Central memory CD4-positive, alpha-beta T cell (primary cell): ENCODE measurements at places on chromosomes 2 and 18.

DNA sequence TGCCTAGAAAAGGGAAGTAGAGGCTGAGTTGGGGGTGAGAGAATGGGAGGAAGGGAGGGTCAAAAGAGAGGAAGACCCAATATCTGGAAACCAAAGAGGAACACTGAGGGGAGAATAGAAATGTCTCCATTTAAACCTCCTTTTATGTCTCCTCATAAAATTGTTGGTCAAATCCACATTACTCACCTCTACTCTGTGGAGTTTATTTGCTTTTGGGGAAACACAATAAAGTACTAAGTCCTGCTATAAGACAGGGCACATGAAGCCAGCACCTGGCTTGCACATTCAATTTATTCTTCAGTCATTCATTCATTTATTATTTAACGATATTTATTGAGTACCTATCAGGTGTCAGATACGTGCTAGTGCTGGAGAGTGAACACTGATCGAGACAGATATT is 60.3 kb upstream of the NFE2L2 start:
- DNase-seq, result no peak

DNA sequence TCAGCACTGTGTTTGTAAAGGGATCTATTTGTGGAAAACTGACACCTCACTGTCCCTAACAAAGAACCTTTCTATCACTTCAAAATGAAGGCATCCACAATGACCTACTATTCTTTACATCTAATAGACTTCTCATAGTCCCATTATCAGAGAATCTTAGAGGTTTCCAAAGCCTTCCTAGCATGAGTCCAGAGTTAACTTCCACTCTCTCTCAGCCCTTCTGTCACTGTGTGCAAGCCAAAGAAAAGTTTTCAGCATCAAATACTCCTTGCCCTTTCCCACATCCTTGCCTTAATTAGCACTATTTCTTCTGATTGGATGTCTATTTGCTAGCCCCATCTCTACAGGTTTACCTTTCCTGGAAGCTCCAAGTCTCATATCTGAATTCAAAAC is 178.5 kb downstream of the ERBB4 start:
- DNase-seq, result no peak

DNA sequence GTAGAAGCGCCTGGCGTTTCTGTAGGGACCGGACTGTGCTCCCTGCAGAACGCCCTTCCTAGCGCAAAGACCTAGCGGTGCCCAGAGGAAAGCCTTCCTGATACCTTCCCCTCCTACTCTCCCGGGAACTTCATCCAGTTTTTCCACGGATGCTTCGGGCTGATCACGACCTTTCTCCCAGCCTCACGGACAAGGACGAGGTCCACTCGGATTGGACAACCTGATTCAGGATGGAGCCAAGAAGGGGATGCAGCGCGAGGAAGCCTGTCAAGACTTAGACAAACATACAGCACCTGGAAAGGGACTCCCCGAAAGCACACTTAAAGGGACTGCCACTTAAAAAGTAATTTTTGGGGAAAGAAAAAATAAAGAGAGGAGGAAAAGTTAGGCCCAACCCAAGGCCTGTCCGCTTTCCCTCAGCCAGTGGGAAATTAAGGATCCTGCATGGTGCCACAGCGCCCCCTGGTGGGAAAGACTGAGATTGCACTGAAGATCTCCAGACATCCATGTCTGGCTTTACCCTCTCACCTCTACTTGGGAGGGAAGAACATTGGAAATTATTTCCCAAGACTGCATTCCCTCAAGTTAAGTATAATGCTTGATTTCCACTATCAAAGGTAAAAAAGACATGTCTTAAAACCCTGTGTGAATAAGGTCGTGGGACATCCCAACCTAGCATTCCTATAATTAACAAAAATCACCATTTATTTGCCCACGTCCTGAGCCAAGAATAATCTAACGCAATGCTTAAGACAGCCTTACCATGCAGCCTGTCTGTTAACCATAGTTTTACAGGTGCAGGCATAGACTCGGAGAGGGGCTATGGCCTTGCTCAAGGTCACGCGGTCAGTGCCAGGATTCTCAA is 13.4 kb upstream of the COPS8 start:
- peak; percentile 52 for DNase-seq

- DNase-seq, result no peak
Observed at GRCh38 chr18:8121942-8122480, 487.2 kb upstream of the RAB12 start.

DNA sequence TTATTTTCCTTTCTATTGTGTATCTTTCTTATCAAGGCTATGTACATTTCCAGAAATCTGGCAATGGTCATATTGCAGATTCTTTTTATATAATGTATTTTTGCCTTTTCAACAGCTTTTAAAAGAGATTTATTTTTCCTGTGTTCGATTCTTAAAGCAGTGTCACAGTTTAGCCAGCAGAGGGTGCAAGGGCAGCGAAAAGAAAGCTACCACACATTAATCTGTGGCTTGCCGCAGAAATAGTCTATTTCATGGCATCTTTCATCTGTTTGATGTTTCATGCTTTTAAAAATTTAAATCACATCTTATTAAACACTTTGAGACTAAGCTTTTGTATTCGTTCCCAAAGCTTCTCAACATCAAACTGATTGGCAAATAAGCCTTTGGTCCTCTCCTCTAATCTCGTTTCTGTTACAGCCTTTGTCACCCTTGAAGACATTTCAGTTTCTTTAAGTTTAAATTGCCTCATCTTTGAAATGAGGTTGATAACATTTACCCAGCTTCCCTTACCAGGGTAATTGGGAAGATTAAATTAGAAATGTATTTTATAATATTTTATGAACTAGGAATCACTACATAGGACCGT is 73.3 kb downstream of the PIK3C3 start:
- peak; percentile 16 for DNase-seq

GRCh38 chr2:236888794-236889780 is 196.6 kb upstream of the COPS8 start:
- no peak for DNase-seq

DNA sequence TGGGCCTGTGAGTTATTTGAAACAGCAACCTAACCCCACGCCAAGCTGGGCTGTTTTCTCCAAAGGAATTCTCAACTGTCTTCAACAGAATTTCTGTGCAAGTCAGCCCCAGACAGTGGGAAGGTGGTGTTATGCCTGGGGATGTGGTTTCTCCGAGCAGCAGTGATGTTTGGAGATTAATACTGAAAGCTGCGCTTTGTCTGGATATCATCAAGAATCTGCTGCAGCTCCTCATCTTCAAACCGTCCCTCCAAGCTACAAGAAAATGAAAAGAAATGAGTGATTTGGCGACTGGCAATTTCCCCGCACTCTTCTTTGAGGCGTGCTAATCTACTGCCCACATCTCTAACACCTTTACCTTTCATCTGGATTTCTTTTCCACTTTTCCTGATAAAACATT is 10.0 kb downstream of the POLR2D start:
- no peak for DNase-seq

DNA sequence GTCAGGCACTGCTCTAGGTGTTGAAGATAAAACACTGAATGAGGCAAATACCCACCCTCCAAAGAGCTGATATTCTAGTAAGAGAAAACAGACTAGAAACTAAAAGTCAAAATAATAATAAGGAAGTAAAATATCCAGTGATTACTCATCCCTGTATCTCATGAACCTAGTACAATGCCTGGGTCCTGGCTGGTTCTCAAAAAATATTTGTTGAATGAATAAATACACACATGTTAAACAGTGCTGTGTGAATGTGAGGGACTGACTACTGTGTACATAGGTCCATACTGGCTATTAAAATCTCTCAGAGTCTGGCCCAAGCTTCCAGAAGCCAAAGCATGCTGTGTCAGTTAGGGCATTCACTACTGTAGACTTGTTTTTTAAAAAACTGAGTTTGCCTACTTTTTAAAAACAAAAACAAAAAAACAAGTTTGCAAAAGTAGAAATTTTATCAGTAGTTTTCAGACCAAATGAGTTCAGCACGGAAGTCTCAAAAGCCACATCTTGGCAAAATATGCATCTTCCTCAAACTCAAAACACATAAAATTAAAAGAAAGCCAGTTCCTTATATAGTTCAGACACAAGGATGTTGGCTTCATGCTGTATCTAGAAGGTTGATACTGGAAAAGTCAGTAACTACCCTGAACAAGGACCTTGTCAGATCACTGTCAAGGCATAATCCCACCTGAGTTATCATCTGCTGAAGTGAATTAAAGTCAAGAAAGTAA is 136.2 kb downstream of the THADA start:
- no peak for DNase-seq

DNA sequence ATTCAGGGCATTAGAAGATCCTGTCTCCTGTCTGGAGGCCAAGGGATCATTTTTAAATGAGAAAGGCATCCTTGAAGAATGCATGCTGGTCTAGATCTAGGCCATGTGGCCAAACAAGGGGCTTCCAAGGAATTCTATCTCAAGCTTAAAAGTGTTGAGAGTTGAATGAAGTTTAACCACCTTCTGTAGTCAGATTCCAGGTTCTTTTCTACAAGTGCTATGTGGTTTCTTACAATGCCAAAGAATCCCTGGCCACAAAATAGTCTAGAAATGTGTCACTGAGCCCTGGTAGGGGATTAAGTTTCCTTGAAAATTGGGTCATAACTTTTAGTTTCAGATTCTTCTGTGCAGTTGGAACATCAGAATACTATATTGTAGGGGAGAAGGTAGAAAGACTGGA is 640.7 kb upstream of the ACVR2A start:
- DNase-seq, result no peak

DNA sequence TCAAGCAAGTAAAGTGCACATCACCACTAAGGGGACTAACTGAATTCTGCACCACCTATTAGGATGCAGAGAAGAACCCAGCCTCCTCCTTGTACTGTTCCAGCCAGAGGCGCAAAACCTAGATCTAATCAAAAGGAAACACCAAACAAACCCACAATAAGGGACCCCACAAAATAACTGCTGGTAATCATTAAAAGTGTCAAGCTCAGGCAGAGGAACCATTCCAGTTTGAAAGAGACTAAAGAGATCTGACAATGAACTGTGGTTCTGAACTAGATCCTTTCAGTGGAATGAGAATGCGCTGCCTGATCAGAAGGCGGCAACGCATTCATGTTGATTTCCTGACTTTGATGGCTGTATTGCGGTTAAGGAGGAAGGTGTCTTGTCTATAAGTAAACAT is 16.8 kb downstream of the HDLBP start:
- DNase-seq, result peak; percentile 52

GRCh38 chr2:150778828-150779227 is 291.4 kb upstream of the RND3 start:
- DNase-seq, result no peak

DNA sequence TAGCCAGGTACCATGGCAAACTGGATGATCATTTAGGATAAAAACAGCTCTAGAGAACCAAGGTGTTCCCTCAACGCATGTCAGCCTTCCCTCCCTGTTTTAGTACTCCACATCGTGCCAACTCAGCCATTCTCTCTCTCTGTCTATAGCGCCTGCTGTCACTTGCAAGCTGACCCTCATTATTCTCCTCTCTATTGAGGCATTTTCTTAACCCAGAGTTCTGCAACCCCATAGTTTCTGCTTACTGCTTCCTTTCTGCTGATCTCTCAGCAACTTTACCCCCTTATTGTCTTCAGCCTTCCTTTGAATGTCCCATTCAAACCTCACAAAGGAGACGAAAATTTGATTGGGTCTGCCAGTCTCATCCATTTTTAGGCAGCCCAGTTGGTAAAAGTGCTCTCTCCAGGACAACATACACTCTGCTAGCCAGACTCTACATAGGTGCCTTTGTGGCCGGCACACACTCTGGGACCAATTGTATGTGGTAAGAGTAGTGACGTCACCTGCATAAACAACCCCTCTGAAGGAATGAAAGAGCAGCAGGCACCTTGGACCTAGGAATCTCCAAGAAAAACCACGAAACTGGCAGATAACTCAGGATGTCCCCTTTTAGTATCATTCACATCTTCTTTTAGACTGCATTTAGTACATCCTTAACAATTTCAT is 367.2 kb upstream of the KCNH7 start:
- no peak for DNase-seq

DNA sequence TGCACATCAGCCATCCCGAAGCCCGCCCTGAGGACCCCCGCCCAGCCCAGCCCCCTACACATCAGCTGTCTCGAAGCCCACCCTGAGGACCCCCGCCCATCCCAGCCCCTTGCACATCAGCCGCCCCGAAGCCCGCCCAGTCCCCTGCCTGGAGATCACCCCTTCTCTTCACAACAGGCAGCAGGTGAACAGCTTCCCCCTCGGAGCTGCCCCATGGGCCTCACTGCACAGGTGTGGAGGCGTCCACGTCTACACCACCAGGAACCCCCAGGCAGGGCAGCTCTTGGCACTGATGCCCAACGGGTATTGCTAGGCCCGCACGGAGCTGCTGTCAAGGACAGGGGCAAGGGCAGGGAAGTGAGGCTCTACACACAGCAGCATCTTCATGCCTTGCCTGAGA is 137.6 kb downstream of the HDAC4 start:
- no peak for DNase-seq

- no peak for DNase-seq
Observed at GRCh38 chr2:53220969-53221368, 546.6 kb upstream of the CHAC2 start.

GRCh38 chr2:191225690-191226089 is 19.5 kb upstream of the MYO1B start:
- no peak for DNase-seq

GRCh38 chr18:77081390-77081778 is 51.2 kb downstream of the MBP start:
- DNase-seq, result no peak

DNA sequence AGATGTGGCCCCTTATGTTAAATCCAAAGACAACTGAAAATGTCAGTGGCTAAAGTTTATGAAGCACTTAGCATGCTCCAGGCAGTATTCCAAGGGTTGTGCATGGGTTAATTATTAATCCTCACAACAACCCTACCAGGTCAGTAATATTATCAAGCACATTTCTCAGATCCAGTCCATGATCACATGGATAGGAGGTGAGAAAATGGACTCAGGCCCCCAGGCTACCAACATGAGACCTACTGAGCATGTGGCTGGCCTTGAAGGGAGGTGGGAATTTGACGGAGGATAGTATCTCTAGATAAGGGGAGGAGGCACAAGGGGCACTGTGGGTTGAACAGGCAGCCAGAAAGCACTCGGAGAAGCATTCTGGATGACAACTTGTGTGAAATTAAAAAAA is 412.0 kb downstream of the MEIS1 start:
- no peak for DNase-seq

DNA sequence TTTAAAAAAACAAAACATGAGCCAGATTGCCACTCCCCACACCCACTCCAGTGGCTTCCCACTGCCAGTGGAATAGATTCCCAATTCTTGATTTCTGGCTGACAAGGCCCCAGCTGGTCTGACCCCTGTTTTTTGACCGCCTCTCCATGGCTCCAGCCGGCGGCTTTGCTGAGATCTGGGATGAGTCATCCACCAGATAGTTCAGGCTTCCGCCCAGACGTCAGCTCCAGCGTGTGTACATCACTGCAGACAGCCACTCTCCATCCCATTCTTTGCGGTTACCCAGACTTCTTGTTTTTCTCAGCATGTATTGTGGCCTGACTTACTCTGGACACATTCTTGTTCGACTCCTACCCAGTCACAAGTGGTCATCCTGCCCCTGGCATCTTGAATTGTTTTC is 227.9 kb downstream of the GBX2 start:
- DNase-seq, result no peak

DNA sequence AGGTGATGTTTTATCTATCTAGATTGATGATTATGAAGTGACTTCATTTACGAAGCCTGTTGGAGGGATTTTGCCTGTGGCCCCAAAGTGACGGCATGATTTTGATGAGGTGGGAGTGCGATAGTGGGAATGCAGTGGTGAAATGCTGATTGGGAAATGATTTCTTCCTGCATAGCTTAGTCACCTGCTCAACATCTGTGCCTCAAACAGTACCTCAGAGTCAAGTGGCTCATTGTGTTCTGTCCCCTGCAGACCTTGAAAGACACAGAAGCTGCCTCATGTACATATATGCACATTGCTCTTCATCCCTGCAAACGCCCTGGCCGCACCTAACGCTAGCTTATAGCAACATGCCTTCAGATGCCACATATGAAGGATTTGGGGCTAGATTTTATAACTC is 201.2 kb downstream of the TPGS2 start:
- no peak for DNase-seq
